ENCODE measurements at places on chromosomes 4 and X. TPM values are rescaled to one million over a fixed set of nuclear protein-coding genes. Genes with fewer than 3 reads are reported as not detected.

GRCh38 chr4:26590639-26591038, 6.8 kb downstream of the TBC1D19 start:
- no peak for DNase-seq
- no peak overlapping the region for H3K27ac ChIP-seq
- H3K4me3 ChIP-seq = no peak overlapping the region
- no peaks in the 10 kb centered on the region for H3K36me3 ChIP-seq
- H3K4me1 ChIP-seq = no peaks in the 10 kb centered on the region

- H3K36me3 ChIP-seq = no peaks in the 10 kb centered on the region
- peak overlapping the region; percentile 65 for H3K4me3 ChIP-seq
Observed at GRCh38 chrX:413322-414201, 26.9 kb upstream of the PPP2R3B start.

GRCh38 chrX:42696536-42697124, 81.3 kb downstream of the PPP1R2C start:
- H3K27me3 ChIP-seq = no peaks in the 10 kb centered on the region
- no peaks in the 10 kb centered on the region for H3K4me1 ChIP-seq

DNA sequence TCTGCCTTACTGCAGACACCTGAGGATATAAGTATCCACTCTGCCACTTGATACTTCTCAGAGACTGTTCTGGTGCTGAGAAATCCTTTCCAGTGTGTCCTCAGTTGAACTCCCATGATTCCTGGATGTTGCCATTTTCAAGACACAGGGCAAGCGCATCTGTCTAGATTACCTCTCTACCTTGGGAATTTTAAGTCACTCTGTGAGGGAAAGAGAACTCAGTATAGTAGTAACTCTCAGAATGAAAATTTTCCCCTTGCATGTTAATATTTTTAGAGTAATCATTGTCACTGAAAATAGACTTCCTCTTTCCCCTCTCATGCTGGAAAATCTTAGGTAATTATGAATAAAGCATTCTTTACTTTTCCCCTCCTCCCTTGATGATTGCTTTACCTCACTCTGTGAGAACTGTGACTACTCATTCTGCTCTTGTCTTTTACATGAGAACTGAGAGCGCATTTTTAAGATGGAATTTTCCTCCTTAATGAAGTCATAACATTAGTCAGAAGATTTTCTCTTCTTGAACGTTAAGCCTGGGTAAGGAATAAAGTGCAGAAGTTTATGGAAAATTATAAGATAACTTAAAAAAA, 45.0 kb downstream of the TET2 start:
- DNase-seq = no peak
- no peaks in the 10 kb centered on the region for H3K36me3 ChIP-seq
- no peaks in the 10 kb centered on the region for H3K27me3 ChIP-seq
- peak overlapping the region; percentile 53 for H3K27ac ChIP-seq
- peak overlapping the region; percentile 57 for H3K4me3 ChIP-seq
- H3K4me1 ChIP-seq = peaks cover 31% of the 10 kb centered on the region

DNA sequence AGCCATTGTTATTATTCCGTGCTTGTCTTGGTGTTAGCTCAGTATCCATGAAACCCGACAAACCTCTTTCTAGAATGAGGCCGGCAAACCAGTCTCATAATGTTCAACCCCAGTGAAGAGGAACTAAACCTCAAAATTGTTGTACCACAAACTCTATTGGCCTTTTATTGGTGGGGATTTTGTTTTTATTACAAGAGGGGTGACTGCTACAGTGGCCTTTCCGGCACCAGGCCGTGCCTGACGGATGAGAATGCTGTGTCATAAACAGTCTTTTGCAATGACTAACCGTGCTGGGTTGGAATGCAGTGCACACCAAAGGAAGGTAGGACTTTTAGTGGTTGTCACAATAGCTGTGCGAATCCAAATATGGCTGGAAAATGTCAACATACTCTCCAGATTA, 60.8 kb downstream of the SHROOM2 start:
- H3K4me1 ChIP-seq = no peaks in the 10 kb centered on the region
- H3K4me3 ChIP-seq = no peak overlapping the region
- H3K36me3 ChIP-seq = no peaks in the 10 kb centered on the region
- H3K27me3 ChIP-seq = no peaks in the 10 kb centered on the region
- no peak overlapping the region for H3K27ac ChIP-seq
- DNase-seq = no peak

DNA sequence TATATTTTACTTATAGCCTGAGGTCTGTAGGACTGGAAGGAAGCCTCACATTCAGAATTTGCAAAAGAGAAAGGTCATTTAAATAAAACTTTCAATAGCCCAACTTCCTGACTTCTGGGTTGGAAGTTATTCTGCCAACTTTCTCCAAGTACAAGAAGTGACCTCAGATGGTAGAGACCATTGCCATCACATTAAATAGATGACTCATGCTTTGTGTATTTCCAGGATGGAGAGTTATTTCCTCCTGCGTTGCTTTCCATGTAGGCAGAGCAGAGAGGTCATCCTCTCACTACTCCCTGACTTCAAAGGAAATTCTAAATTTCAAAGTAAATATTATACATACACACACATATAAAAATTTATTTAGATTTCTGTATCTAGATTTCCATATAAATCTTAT, 73.0 kb upstream of the NR3C2 start:
- H3K4me1 ChIP-seq = peaks cover 5% of the 10 kb centered on the region
- H3K4me3 ChIP-seq = no peak overlapping the region
- H3K27ac ChIP-seq = no peak overlapping the region

DNA sequence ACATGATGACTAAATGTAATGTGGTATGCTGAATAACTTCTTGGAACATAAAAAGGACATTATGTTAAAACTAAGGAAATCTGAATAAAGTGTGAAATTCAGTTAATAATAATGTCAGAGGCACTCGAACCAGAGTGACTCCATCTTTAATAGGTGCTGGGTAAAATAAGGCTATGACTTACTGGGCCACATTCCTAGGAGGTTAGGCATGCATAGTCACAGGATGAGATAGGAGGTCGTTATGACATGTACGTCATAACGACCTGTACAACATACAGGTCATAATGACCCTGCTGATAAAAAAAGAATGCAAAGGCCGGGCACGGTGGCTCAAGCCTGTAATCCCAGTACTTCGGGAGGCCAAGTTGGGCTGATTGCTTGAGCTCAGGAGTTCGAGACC, 28.9 kb upstream of the OPHN1 start:
- H3K4me3 ChIP-seq = no peak overlapping the region
- no peak overlapping the region for H3K27ac ChIP-seq
- no peak for DNase-seq
- no peaks in the 10 kb centered on the region for H3K36me3 ChIP-seq

GRCh38 chr4:169219440-169219839, 51.3 kb downstream of the SH3RF1 start:
- H3K4me3 ChIP-seq = no peak overlapping the region
- H3K36me3 ChIP-seq = no peaks in the 10 kb centered on the region
- H3K27me3 ChIP-seq = no peaks in the 10 kb centered on the region

GRCh38 chr4:25234390-25235370, 847 bp downstream of the PI4K2B start:
- peak overlapping the region; percentile 91 for H3K27ac ChIP-seq
- peaks cover 6% of the 10 kb centered on the region for H3K4me1 ChIP-seq
- DNase-seq = no peak
- no peaks in the 10 kb centered on the region for H3K36me3 ChIP-seq
- H3K4me3 ChIP-seq = peak overlapping the region; percentile 91

- H3K27ac ChIP-seq = no peak overlapping the region
- no peaks in the 10 kb centered on the region for H3K36me3 ChIP-seq
- H3K4me1 ChIP-seq = no peaks in the 10 kb centered on the region
Observed at GRCh38 chr4:174555789-174556630, 33.7 kb upstream of the HPGD start.

DNA sequence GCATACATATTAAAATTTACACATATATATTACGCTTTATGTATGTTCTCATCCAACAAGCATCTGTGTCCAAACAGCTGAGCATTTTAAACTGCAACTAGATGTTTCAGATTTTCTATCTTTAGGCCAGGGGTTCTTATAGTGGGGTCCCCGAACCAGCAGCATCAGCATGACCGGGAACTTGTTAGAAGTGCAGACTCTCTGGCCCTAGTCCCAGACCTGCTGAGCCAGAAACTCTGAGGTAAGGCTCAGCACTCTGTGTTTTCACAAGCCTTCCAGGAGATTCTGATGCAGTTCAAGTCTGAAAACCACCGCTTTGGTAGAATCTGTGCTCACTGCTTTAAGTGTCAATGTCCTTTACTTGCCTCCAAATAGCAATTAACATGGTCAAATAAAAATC, 266.2 kb upstream of the CASK start:
- no peak overlapping the region for H3K4me3 ChIP-seq
- no peaks in the 10 kb centered on the region for H3K36me3 ChIP-seq
- H3K4me1 ChIP-seq = no peaks in the 10 kb centered on the region
- H3K27ac ChIP-seq = no peak overlapping the region

- peaks cover 8% of the 10 kb centered on the region for H3K4me1 ChIP-seq
- DNase-seq = no peak
- H3K27me3 ChIP-seq = no peaks in the 10 kb centered on the region
- no peak overlapping the region for H3K4me3 ChIP-seq
- H3K27ac ChIP-seq = no peak overlapping the region
Observed at GRCh38 chrX:120463241-120463640, 5.9 kb downstream of the LAMP2 start.

DNA sequence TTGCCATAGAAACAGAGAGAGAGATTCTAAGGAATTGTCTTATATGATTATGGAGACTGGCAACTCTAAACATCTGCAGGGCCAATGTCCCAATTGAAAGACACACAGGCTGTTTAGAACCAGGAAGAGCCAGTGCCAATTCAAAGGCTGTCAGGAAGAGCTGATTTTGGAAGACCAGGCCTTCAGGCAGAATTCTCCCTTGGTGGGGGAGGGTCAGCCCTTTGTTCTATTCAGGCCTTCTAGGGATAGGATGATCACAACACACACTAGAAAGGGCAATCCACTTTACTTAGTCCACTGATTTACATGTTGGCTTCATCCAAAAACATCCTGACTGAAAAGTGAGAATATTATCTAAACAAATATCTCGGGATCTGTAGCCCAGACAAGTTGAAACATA, 15.2 kb downstream of the C4orf46 start:
- H3K4me1 ChIP-seq = no peaks in the 10 kb centered on the region
- no peak overlapping the region for H3K27ac ChIP-seq
- no peak for DNase-seq
- H3K4me3 ChIP-seq = no peak overlapping the region
- no peaks in the 10 kb centered on the region for H3K36me3 ChIP-seq

DNA sequence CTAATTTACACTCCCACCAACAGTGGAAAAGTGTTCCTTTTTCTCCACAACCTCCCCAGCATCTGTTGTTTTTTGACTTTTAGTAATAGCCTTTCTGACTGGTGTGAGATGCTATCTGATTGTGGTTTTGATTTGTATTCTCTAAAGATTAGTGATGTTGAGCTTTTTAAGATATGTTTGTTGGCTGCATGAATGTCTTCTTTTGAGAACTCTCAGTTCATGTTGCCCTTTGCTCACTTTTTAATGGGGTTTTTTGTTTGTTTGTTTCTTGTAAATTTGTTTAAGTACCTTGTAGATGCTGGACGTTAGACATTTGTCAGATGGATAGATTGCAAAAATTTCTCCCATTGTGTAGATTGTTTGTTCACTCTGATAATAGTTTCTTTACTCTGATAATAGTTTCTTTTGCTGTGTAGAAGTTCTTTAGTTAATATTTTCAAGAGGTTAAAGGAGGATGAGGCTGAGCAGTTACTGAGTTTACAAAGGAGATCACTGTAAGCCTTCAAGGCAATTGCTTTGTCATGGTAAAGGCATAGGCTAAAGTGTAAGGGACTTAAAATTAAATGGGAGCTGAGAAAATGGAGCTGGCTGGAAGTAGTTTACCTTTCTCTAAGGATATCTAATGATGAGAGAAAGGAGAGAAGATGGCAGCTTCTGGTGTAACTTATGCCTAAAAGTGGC, 323.4 kb downstream of the PCDH7 start:
- H3K27me3 ChIP-seq = no peaks in the 10 kb centered on the region
- peaks cover 45% of the 10 kb centered on the region for H3K4me1 ChIP-seq
- no peaks in the 10 kb centered on the region for H3K36me3 ChIP-seq
- no peak for DNase-seq
- H3K27ac ChIP-seq = no peak overlapping the region
- no peak overlapping the region for H3K4me3 ChIP-seq

GRCh38 chr4:81256059-81256970, 41.3 kb upstream of the PRKG2 start:
- DNase-seq = no peak
- H3K27me3 ChIP-seq = no peaks in the 10 kb centered on the region
- H3K36me3 ChIP-seq = no peaks in the 10 kb centered on the region
- H3K4me1 ChIP-seq = peaks cover 15% of the 10 kb centered on the region
- H3K27ac ChIP-seq = no peak overlapping the region

- H3K4me3 ChIP-seq = no peak overlapping the region
- DNase-seq = no peak
- peaks cover 22% of the 10 kb centered on the region for H3K4me1 ChIP-seq
- H3K27me3 ChIP-seq = no peaks in the 10 kb centered on the region
Observed at GRCh38 chr4:105631818-105632400, 76.6 kb downstream of the INTS12 start.

DNA sequence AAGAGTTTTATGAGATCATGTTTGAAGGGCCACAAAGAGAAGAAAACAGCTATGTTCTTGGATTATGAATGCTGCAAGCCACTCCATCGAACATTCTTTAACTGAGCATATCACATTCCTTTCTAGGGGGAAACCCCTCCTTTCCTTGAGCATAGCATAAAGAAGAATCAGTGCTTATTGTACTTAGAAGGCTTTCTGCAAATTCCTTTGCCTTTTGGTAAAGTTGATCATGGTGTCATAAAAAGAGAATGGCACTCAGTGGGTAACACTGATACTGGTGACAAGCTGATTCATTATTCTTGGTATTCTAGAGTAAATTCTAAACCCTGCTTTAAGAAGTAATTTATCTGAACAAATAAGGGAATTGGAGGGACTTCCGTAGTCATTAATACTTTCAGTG, 88.5 kb upstream of the GPR34 start:
- H3K36me3 ChIP-seq = no peaks in the 10 kb centered on the region
- no peaks in the 10 kb centered on the region for H3K27me3 ChIP-seq
- no peak overlapping the region for H3K4me3 ChIP-seq
- no peak overlapping the region for H3K27ac ChIP-seq
- peaks cover 10% of the 10 kb centered on the region for H3K4me1 ChIP-seq
- DNase-seq = no peak

Gene USP51
- 7.0 TPM for total RNA-seq

Gene ZNF185
- total RNA-seq = 8.5 TPM

Gene CLIC2
- 18.7 TPM for total RNA-seq

Gene GAB3
- total RNA-seq = 10.9 TPM

Gene HDX
- total RNA-seq = 6.0 TPM

Gene EGF
- total RNA-seq = not detected

Gene GPR101
- not detected for total RNA-seq

Gene GAGE1
- total RNA-seq = not detected

Gene PPP2R2C
- total RNA-seq = 0.41 TPM

Gene REPS2
- total RNA-seq = 22.9 TPM

Gene REELD1
- total RNA-seq = not detected

Gene RAP1GDS1
- total RNA-seq = 34.6 TPM
